ENCODE measurements at places on chromosomes 4 and X.

DNA sequence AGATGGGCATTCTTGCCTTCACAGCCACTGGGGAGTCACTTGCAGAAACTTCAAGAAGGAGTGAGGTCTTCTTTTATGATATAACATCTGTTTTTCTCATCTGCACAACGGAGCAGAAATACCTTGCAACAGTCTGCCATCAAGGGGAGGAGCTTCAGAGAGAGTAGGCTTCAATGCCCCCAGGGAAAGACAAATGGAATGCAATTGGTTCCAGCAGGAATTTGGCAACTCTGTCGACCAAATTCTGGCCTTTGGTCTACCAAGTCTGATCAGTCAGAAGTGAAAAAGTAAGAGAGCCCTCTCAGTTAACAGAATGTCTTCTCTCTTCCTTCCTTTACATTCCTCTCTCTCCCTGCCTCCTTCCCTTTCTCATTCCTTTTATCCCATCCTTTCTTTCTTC, 229.3 kb downstream of the IDS start:
- DNase-seq = no peak

GRCh38 chrX:28625223-28625622, 38.0 kb downstream of the IL1RAPL1 start:
- DNase-seq = no peak

DNA sequence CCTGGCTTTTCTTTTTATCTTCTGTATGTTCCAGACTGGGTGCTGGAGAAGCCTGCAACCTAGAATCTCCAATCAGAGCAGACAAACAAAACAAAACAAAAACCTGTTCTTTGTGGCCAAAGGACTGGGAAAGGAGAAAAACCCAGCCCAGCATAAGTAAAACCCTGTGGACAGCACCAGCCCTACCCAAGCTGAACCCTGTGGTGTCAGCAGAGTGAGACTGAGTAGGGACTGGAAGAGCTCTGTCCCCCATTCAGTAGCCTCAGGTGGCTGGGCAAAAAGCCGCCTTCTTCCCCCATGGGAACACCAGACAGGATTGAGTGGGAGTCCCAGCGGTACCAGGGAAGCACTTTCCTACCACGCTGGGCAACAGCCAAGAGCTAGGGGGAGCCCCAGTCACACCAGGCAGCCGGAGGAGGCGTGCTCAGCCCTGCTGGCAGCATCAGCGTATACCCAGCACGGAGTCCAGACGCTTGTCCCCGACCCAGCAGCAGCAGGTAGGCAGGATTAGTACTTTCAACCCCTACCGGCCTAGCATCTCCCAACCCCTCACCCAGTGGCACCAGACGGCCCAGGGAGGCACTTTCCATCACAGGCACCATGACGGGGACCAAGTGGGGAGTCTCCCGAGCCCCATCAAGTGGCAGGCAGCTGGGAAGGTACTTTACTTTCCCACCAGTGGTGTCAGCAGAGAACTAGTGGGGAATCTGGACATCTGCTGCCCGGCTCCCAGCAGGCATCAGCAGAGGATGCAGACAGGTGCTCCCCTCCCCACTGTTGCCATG, 8.6 kb upstream of the JADE3 start:
- peak; percentile 76 for DNase-seq

DNA sequence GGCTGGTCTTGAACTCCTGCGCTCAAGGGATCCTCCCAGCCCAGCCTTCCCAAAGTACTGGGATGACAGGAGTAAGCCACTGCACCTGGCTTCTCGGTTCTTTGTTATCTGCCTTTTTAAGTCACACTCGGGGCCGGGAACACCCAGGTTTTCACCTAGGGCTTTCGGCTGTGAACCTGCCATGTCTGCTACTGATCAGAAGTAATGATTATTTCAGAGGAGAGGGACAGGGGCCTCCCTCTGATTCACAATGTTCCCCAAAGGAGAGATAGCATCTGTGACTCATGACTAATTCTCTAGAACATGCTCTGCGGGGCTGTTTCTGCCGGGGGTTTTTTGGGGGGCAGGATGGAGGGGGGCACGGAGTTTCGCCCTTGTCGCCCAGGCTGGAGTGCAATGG, 26.9 kb downstream of the CRLF2 start:
- no peak for DNase-seq

GRCh38 chr4:41611881-41612871, 74.2 kb downstream of the LIMCH1 start:
- peak; percentile 56 for DNase-seq

DNA sequence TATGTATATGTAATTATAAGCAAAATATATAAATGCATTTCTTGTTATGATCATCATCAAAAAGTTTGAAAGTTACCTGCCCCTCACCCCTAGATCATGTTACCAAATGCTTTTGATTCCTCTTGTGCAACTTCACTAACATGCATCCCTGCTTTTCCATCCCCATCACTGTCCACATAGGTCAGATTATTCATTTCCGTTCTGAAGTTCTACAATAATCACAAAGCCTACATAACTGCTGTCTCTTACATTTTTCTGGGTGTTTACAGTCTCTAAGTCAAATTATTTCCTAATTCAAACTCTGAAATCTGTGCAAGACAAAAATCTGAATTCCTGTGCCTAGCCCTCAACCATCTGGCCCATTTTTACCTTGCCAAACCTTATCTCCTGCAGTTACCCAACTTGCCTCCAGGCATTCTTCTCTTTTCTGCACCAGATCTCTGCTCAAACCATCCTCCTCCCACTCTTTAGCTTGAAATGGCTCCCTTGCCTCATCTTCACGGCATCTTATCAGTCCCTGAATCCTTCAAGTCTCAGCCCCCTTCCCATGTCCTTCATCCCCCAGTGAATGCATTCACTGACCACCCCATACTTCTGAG, 42.4 kb upstream of the SLC39A8 start:
- no peak for DNase-seq

DNA sequence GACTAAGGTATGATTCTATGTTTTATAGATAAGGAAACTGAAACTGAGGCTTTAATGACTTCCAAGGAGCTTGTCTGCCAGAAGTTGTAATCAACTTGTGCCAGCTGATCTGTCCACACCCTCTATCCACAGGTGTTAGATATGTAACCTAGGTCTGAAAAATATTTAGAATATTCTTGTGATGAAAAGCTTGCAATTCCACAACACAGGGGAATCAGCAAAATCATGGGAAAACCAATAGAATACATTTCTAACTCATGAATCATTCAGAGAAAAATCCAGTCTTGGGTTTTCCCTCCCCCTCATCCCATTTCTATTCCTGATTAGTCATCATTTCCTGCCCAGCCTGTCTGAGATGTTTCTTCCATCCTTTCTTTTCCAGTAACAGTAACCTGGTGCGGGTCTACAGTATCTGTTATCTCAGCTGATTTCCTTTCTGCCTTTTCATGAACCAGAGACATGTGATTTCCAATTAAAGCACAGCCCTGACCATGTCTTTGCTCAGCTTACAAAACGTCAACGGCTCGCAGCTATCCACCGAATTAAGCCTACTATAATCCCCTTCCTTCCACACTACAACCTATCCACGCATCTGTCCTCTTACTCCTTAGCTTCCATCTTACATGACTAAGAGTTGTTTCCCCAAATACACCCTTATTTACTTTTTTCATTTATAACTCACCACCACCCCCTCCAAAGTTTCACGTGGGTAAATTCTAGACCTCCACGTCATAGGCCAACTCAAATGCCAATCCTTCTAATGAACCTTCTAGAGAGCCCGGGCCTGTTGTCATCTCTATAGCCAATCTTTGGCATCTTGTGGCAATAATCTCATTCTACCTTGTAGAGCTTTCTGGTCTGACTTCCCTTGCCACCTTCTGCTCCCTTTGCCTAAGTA, 961 bp upstream of the NOCT start:
- DNase-seq = no peak

- no peak for DNase-seq
Observed at GRCh38 chrX:153569475-153569874, 29.5 kb downstream of the CCNQ start.

- no peak for DNase-seq
Observed at GRCh38 chr4:177308125-177308524, 1.5 kb upstream of the NEIL3 start.

- no peak for DNase-seq
Observed at GRCh38 chr4:80086296-80086695, 13.3 kb upstream of the ANTXR2 start.

GRCh38 chr4:111678479-111678878, 466.8 kb upstream of the FAM241A start:
- DNase-seq = peak; percentile 26

GRCh38 chr4:140004549-140004895, 149.5 kb downstream of the MAML3 start:
- DNase-seq = peak; percentile 49

DNA sequence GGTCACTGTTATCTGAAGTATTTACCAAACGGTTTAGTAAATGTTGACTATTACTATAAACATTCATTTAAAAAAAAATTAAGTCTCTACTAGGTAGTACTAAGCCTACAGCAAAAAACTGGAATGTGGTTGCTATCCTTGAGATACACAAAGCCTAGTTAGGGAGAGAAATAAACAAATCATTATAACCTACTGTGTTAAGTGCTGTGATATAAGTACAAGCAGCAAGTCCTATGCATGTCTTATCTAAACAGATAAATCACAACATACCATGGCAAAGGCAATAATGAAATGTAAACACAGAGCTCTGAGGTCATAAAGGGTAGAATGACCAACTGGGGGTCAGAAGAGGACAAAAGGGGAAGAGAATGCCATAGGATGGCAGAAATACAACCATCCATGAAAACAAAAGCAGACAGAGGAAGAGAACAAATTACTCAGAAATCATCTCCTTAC, 92.2 kb downstream of the RNF150 start:
- DNase-seq = no peak

DNA sequence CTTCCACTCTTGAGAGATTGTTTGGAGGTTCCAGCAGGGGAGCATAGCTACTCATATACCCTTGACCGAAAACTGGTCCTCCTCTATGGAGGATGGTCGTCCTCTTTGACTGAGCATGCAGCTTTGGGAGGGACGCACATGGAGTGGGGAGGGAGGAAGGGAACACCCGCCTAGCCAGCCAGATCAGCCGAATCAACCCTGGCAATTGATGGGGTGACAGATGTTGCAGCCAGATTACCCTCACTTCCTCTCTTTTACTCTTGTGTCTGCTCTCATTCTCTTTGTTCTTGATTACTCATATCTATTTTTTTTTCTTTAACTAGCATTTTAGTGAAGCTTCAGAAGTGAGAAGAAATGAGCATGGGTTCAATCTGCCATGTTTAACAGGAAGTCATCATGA, 19.6 kb downstream of the MGST2 start:
- DNase-seq = no peak

GRCh38 chr4:26094911-26095310, 180.9 kb downstream of the SMIM20 start:
- no peak for DNase-seq

- DNase-seq = peak; percentile 19
Observed at GRCh38 chrX:53481816-53482465, 47.8 kb upstream of the HSD17B10 start.

GRCh38 chrX:79065696-79066095, 78.8 kb upstream of the GPR174 start:
- DNase-seq = no peak

GRCh38 chr4:156261230-156261629, 307.6 kb upstream of the CTSO start:
- DNase-seq = no peak
